GM23338 (cell line): ENCODE measurements at places on chromosomes 12 and 14. TPM values are rescaled to one million over a fixed set of nuclear protein-coding genes. Genes with fewer than 3 reads are reported as not detected.

TAS2R9 gene
- 0.19 TPM in 1 of 2 replicates, not detected in the other for total RNA-seq

KRT74 gene
- not detected in 2 replicates for total RNA-seq

MYO1H gene
- total RNA-seq: not detected in 2 replicates

KITLG gene
- total RNA-seq: 10.7 and 12.1 TPM in 2 replicates

DLGAP5 gene
- total RNA-seq: 106 and 110 TPM in 2 replicates

PAWR gene
- 159 and 180 TPM in 2 replicates for total RNA-seq

CMA1 gene
- total RNA-seq: not detected in 2 replicates

HSPB8 gene
- 4.7 and 4.8 TPM in 2 replicates for total RNA-seq

PRB2 gene
- not detected in 2 replicates for total RNA-seq

- DNase-seq: no peak
These were observed 25.4 kb downstream of the CCDC85C start for GRCh38 chr14:99578541-99579101.

GRCh38 chr12:85569261-85569660 lies 266.9 kb downstream of the RASSF9 start:
- no peak for DNase-seq

DNA sequence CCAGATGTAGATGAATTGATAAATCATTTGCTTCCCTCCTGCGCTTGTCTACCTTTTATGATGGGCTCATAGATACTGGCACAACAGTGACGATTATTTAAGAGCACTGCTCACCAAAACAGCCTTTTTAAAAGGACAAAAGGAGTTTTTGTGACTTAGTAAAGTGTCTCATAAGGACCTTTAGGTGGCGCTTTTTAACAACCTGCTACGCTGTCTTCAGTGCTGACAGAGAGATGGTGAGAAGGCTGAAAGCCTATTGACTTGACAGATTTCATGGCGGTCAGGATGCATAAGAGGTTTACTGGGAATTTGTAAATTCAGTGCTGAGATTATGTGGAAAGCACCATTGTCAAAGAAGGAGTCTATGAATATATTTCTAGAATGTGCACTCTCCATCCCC lies 87.6 kb downstream of the SLC15A5 start:
- peak; percentile 79 for DNase-seq

DNA sequence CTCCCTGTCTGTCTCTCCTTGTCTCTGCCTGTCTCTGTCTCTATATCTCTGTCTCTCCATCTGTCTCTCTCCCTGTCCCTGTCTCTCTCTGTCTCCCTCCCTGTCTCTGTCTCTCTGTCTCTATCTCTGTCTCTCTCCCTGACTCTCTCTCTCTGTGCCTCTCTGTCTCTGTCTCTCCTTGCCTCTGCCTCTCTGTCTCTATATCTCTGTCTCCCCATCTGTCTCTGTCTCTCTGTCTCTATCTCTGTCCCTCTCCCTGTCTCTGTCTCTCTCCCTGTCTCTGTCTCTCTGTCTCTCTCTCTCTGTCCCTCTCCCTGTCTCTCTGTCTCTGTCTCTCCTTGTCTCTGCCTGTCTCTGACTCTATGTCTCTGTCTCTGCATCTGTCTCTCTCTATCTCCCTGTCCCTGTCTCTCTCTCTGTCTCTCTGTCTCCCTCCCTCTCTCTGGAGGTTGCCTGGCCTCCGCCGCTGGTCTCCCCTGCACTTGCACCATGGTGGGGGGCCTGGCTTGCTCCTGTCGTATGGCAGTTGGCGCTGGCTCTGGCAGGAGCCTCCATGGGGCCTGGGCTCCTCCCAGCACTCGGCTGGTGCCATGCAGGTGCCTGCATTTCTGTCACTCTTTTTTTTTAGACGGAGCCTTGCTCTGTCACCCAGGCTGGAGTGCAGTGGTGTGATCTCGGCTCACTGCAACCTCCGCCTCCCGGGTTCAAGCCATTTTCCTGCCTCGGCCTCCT lies 28.3 kb downstream of the MMP17 start:
- DNase-seq: no peak

DNA sequence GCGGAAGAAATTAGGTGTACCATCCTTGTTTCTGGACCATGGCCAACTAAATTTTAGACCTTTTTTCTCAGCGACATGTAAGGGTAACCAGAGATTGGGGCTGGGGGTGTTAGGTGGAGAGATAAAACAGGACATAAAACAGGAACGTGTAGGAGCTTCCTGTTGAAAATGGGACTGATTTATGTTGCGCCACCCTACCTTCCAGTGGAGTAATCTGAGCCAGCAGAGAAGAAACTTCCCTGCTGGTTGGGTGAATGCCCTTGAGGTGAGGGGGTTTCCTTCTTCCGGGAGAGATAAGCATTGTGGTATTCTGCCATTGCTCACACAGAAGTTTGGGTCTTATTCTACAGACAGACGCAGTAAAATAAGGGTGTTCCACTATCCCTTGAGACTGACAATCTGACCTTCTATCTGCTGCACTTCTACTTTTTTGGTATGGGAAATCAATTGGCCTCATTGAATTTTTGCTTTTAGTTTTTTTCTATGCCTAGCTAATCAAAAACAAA lies 417.6 kb downstream of the PCNX1 start:
- peak; percentile 66 for DNase-seq

DNA sequence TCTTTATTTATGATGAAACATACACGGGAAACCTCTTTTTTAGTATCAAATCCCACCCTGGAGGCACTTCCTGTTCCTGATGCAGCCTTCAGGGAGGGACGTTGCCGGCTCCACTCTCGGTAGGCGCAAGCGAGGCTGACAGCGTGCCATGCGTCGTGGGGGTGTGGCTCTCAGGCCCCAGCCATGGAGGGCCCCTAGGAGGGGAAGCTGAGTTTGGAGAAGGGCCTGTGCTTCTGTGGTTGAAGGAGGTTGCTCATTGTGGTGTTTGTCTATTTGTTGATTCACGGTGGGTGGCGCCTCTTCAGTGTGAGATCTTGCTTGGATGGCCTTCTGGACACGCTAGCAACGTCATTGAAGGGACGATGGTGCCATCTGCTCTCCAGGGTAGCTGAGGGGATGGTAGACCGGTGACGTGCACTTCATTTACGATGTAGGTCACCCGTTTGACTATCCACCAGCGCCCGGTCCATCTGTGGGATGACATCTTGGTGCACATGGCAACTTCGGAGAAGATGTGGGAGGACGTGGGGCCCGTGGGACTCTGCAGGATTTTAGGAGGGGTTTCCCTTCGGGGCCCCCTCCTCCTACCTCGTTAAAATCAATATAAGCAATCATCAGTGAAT lies 126.3 kb upstream of the RTL1 start:
- DNase-seq: no peak

DNA sequence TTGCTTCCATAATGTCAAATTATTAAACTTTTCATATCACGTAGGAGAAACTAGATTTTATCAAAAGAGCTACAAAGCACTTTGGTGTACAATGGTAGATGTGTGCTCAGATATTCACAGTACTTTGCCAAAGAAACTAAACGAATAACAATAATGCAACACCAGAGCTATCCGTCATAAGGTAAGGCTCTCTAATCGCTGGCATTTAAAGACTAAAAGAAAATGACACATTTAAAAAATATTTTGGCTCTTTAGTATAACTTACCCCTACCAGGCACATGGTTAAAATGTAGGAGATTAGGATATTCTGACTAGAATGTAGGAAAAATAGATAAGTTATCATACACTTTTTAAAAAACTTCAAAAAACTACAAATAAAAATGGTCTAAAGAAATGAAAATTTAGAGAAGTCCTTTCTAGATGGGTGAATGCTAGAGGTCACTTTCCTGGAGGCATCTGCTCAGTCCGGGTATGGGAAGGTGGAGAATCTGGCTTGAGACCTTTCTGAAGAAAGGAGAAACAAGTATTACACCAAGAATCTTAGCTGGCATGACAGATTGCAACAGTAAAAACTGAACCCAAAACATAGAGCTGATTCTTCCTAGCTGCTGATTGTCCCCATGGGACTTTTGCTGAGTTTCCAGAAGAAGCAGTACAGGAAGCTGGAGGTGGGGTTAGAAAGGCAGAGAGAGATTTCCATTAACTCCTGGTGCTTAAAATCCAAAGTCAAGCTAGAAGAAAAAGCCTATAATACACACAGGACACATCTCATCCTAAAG lies 67.9 kb downstream of the FAR2 start:
- no peak for DNase-seq

GRCh38 chr14:50560931-50561285 lies 963 bp downstream of the ATL1 start:
- peak; percentile 55 for DNase-seq

DNA sequence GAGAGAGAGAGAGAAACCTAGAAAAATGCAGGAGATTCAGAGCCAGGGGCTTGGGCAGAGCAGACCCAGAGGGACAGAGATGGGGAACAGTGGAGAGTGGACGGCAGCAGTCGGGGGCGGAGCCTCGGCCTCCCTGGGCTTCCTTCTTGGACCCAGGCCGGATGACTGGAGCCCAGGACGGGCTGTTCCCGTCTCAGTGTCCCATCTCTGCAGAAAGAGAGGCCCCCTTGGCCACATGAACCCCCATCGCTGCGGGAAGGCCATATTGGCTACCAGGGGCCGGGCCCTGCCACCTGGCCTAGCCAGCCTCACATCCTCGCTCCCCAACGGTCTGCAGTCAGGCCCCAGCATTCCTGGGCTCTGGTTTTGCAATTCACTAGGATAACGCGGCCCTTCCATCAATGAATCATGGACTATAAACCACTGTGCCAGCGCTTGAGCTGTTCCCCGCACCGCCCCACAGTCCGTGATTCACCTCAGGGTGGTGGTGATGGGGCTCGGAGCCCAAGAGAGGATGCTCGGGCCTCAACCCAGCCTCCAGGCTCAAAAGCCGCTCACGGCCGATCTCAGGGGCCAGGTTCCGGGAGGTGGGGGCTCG lies 116.5 kb downstream of the RFLNA start:
- DNase-seq: no peak

- no peak for DNase-seq
These were observed 10.5 kb downstream of the XRCC3 start for GRCh38 chr14:103704708-103705107.

GRCh38 chr14:43903209-43903608 lies 603.9 kb downstream of the FSCB start:
- DNase-seq: no peak

GRCh38 chr14:34234258-34234657 lies 227.8 kb downstream of the SPTSSA start:
- DNase-seq: no peak

GRCh38 chr14:50717811-50718210 lies 49.7 kb upstream of the SAV1 start:
- no peak for DNase-seq
